Left lobe of liver (tissue), 2 donors: ENCODE measurements at places on chromosomes 12 and 14.

- no peak for DNase-seq
Observed at GRCh38 chr12:52333321-52333720, 12.1 kb upstream of the KRT83 start.

GRCh38 chr12:42541965-42542364 is 47.6 kb downstream of the PRICKLE1 start:
- no peak for DNase-seq

GRCh38 chr12:81146228-81147225 is 68.6 kb downstream of the ACSS3 start:
- no peak for DNase-seq

DNA sequence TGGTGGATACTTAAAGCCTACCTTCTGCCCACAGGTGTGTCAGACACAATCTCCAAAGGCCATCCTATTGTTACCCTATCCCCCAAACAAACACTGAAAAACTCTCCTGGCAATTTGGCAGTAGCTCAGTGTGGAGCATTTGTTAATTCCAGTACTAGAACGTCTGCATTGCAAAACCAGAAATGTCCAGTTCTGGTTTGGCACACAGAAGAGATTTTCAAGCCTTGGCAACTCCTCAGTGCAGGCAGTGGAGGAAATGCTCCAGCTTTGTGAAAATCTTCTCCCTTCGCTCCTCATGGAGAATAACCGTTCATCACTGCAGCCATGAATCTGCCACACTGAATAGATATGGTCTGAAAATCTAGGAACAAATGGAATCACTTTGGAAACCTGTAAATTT is 5.3 kb upstream of the SOCS2 start:
- no peak for DNase-seq

GRCh38 chr12:18068355-18068754 is 21.6 kb downstream of the RERGL start:
- no peak for DNase-seq

GRCh38 chr12:40645361-40645760 is 46.9 kb upstream of the CNTN1 start:
- no peak for DNase-seq

DNA sequence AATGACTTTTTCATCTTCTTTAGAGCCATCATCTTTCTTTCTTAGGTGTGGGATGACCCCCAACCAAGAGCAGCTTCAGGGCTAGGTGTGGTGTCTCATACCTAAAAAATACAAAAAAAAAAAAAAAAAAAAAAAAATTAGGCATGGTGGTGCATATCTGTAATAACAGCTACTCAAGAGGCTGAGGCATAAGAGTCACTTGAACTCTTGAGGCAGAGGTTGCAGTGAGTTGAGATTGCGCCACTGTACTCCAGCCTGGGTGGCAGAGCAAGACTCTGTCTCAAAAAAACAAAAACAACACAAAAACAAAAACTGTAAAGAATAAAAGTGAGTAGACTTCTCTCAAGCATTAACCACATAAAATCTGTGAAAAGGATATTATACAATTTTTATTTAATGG is 8.0 kb upstream of the ATF7IP start:
- no peak for DNase-seq

GRCh38 chr12:94740601-94741362 is 90.4 kb upstream of the TMCC3 start:
- DNase-seq, result no peak

DNA sequence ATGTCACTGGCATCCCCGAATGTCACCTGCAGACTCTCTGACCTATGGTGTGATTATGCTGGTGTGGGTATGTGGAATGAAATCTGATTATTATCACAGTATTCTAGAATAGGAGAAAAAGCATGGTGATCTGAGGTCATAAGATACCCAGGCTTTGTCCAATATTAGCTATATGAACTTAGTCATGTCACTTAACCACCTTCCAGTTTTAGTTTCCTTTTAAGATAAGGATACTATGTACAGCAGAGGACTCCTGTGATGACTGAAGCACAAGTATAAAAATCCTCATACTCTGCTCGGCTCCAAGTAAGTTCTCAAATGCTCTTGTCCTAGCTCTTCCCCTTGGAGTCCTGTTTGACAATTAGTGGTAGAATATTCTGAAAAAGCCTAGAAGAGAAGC is 2.8 kb downstream of the GNS start:
- no peak for DNase-seq

GRCh38 chr14:104826861-104827176 is 25.9 kb downstream of the ZBTB42 start:
- DNase-seq, result no peak
